ENCODE measurements at places on chromosomes 7 and 10. TPM values are rescaled to one million over a fixed set of nuclear protein-coding genes. Genes with fewer than 3 reads are reported as not detected.

GRCh38 chr7:112056409-112056808 is 149.8 kb downstream of the DOCK4 start:
- DNase-seq = no peak

- no peak for DNase-seq
Measured at GRCh38 chr10:47092376-47092775, 181.1 kb downstream of the PTPN20 start.

DNA sequence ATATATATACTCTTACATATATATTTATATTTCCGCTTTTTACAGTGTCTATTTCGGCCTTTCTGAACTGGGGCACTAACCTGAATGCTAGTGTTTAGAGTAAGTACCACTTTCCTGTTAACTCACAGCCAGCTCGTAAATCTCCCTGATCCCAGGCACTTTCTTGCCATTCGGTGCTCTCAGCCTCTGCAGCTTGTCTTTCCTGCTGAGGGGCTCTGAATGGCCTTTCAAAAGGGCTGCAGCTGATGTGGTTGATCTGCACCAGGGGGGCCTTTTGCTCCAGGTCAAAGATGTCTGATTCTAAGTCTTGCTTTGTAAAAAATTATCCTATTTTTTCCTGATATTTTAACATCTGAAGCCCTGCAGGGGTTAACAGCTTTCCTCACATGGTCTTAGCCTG is 25.5 kb upstream of the HPS1 start:
- DNase-seq = no peak

DNA sequence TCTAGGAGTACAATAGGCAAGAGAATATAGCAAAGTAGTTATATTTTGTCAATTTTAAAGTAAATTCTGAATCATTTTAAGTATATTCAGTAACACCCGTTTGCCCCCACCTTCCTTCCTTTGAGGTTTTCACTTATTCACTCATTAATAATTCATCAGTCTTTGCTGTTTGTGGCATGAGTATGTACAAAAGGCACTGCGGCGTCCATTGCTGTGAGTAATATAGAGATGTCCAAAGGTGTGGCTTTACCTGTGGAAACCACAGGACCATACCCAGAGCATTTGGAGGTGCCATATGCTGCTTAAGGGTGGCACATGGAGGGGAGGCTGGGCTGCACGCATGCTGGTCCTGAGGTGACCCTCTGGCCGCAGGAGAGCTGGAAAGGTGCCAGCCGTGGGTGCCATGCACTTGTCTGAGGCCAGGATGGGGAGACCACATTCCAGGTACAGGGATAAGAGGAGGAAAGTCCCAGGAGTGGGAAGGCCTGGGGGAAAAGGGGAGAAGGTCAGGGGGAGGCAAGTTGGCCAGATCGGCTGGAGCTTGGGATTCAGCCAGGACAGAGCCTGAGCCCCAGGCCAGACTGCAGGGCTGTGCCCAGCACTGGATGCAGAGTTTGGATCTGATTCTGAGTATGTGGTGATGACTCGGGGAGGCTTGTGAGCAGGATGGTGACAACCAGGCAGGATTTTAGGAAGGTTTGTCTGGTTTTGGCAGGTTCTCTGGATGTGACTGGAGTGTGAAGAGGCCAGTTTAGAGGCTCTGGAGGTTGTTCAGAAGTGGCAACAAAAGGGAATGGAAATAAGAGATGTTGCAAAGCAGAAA is 223.4 kb downstream of the MGMT start:
- DNase-seq = no peak

DNA sequence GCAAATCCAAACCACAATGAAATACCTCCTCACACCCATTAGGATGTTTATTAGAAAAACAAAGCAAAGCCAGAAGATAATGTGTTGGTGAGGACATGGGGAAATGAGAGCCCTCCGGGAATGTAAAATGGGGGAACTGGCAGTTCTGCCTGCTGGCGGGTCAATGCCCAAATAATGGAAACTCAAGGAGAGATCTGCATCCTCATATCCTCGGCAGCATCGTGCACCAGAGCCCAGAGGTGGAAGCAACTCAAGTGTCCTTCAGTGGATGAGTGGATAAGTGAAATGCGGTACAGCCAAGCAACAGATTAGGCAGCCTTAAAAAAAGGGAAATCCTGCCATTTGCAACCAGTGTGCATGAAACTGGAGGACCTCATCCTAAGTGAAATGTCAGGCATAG is 325.2 kb downstream of the WDR37 start:
- DNase-seq = no peak

DNA sequence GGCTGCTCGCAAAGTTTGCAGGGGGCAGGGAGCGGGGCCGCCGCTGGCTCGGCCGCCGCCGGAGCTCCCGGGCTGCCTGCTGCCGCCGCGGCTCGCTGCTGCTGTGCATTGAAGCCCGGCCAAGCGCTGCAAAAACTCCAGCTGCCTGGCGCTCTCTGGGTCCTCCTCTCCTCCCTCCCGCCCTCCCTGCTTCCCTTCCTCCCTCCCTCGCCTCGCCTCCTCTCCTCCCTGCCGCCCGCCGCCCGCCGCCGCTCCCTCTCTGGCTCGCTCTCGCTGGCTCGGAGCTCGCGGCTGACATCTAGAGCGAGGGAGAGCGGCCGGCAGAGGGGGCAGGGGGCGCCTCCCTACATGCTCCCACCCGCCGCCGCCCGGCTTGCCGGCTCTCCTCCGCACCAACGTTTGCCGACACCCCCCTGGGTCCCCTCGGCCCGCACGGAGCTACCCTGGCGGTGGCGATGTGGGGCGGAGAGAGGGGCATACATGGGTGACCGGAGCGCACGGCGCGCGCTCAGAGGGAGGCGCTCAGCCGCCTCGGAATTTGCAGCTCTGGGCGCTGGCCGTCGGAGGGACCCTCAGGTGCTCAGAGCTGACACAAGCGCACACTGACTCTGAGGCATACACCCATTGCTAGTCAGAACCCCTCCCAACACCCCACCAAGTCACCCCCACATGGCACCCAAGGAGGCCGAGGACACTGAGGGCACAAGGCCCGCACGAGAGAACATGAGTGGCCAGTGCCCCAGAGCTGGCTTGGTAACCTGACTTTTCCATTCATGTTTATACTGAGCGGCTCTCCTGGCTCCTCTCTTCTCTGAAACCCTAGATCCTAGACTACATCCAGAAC is 1.2 kb upstream of the PLXNA4 start:
- DNase-seq = no peak

DNA sequence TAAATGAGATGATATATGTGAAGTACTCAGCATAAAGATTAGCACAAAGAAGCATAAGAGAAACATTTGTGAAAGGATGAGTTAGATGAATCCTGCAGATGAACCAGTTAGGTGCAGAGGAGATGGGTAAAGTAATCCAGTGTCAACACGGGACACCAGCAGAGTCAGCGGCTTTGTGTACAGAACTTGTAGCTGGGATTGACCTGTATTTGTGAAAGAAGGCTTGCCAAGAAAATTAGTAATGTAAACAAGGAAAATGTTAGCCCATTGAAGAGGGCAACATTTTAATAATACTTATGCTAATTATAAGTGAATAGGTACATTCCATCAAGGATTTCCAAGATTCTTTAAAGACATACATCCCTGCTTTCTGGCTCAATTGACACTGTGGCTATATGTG is 255.7 kb downstream of the PTEN start:
- no peak for DNase-seq

DNA sequence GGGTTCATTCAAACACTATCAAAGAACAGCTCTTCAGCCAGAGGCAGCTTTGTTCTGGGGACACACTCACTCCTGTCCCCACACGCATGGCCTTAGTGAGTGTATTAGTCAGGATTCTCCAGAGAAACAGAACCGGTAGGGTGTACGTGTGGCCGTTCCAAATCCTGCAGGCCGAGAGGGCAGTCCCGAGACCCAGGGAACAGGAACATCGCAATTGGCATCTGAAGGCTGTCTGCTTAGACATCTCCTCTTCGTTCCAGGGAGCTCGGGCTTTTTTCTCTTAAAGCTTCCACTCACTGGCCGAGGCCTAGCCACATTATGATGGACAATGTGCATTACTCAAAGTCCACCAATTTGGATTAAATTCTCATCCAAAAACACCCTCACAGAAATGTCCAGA is 523.3 kb downstream of the GLRX3 start:
- no peak for DNase-seq

DNA sequence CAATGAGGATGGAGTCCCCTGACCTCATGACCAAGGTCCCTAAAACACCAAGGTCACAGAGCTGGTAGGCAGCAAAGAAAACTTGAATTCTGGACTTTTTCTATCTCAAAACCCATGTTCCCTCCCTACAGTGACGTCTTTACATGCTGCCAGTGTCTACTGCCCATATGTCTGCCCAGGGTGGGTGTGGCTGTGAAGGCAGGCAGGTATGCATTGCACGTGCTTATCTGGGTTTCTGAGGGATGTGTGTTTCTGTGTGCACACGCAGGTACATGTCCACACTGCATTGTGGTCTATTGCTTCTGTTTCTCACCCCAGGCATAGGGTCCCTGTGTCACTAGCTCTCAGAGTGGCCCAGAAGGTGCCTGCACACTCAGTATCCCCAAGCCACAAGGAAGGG is 13.5 kb downstream of the ATP6V1F start:
- DNase-seq = no peak

Gene STEAP1
- total RNA-seq = not detected

Gene STAG3
- 12.1 TPM for total RNA-seq
